Kasumi-1 (cell line): ENCODE measurements at places on chromosomes 3 and 15.

GRCh38 chr3:54835701-54836100 is 92.2 kb downstream of the LRTM1 start:
- DNase-seq, result no peak

DNA sequence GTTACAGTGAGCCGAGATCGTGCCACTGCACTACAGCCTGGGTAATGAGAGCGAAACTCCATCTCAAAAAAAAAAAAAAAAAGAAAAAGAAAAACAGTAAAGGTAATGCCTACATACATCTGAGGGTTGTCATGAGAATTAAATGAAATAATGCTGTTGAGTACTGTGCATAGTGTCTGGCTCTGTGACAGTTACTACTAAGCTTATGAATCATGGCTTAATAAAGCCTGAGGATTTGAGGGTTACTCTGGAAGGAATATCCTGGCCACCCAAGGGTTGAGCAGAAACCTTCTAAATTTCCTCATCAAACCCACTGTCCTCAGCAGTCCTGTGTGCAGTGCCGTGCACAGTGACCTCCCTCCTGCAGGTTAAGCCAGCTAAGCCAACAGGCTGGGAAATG is 26.8 kb upstream of the ELP6 start:
- no peak for DNase-seq

DNA sequence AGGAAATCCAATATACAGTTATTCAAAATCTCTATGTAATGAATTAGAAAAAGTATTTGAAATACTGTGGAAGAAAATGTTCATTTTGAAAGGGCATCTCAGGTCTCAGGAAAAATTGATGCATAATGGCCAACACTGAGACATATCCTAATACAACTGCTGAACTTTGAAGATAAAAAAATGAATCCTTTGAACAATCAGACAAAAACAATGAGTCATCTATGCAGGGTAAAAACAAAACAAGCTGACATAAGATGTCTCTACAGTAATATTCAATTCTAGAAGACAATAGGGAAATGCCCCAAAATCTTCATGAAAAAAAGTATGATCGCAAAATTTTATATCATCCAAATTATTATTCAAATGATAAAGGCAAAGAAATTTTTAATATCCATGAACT is 34.0 kb upstream of the ZNF280D start:
- DNase-seq, result no peak

GRCh38 chr3:109132801-109133473 is 3.6 kb upstream of the C3orf85 start:
- DNase-seq, result no peak

DNA sequence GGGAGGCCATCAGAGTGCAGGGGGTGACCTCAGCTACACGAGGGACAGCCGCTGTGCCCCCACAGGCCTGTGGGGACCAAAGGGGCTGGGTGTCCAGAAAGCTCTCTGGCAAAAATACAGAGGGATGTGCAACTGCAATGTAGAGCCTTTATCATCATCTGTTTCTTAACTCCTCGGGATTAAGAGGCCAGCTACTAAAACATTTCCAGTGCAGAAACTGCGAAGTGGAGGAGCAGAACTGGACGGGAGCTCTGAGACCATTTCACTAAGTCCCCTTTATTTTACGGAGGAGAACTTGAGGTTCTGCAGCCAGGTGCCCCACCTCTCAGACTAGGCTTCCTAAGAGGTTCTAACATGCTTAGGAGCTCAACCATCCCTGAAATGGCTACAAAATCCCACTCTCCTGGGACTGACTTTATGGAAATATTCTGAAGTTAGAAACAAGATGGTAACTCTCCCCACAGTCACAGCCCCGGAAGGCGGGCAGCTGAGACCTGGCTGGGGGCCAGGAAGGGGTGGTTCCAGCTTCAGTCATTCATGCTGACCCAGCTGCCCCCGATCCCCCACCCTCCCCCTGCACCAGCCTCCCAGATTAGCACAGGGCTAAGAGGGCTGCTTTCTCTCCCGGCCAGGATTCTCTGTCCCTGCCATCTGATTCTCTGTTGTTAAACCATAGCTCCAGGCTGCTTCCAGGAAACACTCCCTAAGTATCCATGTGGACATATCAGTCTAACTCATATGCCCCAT is 40.3 kb downstream of the UMPS start:
- DNase-seq, result no peak

GRCh38 chr15:60399931-60400330 is 2.1 kb upstream of the ANXA2 start:
- no peak for DNase-seq

DNA sequence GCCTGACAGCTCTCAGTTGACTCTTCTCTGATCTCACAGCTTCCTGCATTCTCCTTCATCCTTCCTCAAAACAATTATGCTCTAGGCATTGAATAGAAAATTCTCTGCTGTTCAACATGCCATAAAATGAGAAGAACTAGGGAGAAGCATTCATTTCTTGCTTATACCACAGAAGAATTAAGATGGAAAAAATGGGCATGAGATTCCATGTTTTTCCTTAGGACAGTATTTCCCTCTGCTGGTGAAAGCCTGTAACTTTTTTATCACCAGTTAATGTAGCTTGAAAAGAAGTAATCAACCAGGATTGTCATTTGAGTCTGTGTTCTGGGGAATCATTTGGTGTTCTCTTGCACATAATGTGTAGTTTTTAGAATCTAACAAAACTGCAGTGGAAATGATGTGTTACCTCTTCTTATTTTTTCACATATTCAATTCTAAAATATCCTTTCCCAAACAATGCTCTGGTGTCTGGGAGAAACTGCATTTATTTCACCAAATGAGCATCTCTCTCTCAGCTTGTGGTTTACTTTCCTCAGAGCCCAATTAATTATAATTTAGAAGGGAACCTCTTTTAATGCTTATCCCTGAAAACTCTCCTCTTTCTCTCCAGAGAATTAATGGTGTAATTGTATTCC is 92.8 kb upstream of the DCBLD2 start:
- DNase-seq, result peak; percentile 40
